Hepatic stellate cell (primary cell): ENCODE measurements at places on chromosomes 2 and 18.

GRCh38 chr2:100126897-100127401 is 15.4 kb downstream of the AFF3 start:
- DNase-seq, result no peak

GRCh38 chr2:234458466-234458865 is 38.4 kb downstream of the ARL4C start:
- DNase-seq, result no peak

GRCh38 chr2:26752656-26753055 is 11.4 kb upstream of the SLC35F6 start:
- no peak for DNase-seq

- no peak for DNase-seq
Measured at GRCh38 chr2:50840341-50841124, 191.4 kb downstream of the NRXN1 start.

- DNase-seq, result no peak
Measured at GRCh38 chr18:8752329-8752728, 47.0 kb downstream of the MTCL1 start.
